ENCODE measurements at places on chromosomes 12 and 14.

GRCh38 chr12:82919388-82920054 is 232.8 kb downstream of the TMTC2 start:
- no peak for DNase-seq

DNA sequence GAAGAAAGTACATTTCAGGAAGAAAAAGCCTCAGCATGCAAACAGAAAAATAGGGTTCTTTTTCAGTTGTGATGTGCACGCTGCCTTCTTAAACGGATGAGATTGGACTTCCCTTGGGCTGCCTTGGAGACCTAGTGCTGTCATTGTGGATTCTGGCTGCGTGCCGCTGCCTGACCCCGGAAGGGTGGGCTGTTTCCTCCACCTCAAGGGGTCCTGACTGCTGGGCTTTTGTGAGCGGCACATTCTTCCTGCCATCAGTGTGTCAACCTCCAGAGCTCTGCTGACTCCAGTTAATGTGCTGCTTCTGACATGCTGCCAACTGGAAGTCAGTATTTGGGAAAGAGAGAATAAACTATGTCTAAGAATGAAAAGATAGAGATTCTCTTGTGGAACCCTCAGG is 25.1 kb downstream of the CCNK start:
- DNase-seq, result no peak

DNA sequence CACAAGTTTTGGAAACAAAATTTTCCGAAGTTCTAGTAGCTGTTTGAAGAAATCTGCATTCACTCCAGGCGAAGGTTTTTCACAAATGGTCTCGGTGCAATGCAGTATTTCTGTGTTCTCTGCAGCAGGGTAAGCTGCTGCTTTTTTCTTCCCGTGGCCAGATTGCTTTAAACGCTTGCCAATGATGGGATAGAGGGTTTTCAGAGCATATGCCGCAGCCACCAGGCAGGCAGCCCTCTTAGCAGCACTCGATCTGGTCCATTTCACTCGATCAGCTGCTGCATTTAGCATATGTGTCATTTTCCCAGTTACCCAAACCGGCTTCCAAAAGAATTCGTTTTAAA is 315 bp downstream of the ABCD2 start:
- no peak for DNase-seq

- no peak for DNase-seq
Observed at GRCh38 chr12:116933091-116933490, 22.3 kb downstream of the FBXW8 start.

GRCh38 chr12:124096109-124096508 is 123.1 kb downstream of the ZNF664 start:
- no peak for DNase-seq

GRCh38 chr12:98574110-98574509 is 19.4 kb upstream of the SLC25A3 start:
- no peak for DNase-seq

- DNase-seq, result no peak
Observed at GRCh38 chr12:25651931-25652330, 98.8 kb upstream of the LMNTD1 start.

DNA sequence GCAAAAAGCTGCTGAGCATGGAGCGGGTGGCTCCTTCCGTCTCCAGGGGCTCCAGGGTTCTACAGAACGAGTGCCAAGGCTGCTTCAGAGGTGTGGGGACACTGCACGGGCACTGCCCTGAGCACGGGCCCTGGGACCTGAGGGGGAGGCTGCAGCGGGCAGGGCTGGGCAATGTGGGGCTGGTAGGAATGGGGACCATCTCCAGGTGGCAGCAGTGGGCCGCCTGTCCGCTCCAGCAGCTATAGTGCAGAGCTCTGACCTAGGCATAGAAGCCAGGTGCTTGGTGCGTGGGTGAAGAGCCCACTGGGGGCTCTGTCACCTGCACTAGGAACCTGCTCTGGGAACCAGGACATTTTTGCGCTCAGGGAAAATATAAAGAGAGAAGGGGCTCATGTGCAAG is 22.3 kb downstream of the HDAC7 start:
- no peak for DNase-seq

DNA sequence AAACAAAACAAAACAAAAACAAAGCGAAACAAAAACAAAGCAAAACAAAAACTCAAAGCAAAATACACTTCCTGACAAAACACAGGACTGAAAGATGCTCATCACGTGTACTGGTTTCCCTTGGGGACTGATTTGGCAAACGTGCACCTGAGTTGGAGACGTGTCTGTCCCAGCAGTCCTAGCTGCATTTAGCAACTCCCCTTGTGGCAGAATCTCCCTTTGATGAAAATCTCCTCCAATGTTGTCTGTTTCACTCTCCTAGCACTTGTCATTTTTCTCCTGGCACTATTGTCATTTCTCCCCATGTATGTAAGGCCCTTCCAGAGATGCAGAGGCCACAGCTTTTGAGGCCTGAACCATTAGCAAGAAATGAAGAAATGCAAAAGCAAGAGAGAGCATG is 6.8 kb upstream of the SLC24A4 start:
- no peak for DNase-seq

- no peak for DNase-seq
Observed at GRCh38 chr12:130615861-130616345, 100.2 kb downstream of the RIMBP2 start.

- no peak for DNase-seq
Observed at GRCh38 chr14:73810478-73811163, 41.0 kb upstream of the PTGR2 start.

DNA sequence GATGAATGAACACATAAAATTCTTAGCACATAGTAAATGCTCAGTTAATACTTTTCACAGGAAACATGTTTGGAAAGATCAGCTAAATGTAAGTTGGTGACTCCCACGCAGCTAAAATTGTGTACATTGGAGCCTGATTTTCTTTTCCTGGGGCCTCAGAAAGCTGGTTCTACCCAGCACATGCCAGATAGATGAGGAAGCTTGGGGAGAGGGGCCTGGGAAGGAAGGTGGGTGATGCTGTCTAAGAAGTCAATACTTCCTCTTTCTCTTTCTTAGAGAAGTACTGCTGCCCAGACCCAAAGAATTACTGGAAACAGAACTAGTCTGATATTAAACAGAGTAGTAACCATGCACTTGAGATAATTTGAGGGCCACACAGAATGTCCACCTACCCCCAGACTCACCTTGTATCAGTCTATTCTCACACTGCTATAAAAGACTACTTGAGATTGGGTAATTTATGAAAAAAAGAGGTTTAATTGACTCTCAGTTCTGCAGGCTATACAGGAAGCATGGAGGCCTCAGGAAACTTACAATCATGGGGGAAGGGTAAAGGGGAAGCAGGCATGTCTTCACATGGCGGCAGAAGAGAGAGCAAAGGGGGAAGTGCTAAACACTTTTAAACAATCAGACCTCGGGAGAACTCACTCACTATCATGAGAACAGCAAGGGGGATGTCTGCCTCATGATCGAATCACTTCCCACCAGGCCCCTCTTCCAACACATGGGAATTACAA is 123.3 kb upstream of the MED13L start:
- no peak for DNase-seq

GRCh38 chr14:38762426-38762825 is 340.6 kb downstream of the SEC23A start:
- peak; percentile 18 for DNase-seq

- no peak for DNase-seq
Observed at GRCh38 chr14:33931461-33931860, 19.4 kb downstream of the EGLN3 start.

DNA sequence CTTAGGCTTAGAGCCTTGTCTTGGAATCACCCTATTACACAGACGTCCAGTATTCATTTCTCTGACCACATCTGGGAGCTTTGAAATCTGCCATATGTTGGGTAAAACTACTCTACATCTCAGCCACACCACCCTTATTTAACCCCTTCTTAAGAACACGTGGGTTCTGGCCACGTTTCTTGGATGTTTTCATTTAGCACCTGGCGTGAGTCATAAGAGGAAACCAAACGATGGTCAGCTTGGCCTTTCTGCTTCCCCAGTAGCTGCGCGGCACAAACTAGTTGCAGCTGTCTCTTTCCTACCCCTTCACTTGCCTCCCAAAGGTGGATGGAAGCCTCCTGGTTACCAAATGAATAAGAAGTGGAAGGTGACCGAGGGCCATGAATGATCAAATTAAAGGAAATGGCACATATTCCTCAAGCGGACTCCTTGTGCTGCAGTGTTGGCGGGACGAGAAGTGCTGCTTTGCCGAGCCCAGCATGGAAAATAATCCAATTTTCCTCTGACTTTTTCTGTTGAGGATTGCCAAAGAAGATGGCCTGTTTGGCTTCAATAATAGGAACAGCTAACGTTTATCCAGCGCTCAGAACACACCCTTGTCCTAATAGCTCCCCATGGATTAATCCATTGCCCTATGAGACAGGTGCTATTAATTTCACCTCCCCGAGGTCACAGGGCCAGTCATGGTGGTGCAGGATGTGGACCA is 154.1 kb downstream of the ZNF664 start:
- no peak for DNase-seq

GRCh38 chr12:11695321-11695720 is 45.8 kb downstream of the ETV6 start:
- DNase-seq, result peak; percentile 56

DNA sequence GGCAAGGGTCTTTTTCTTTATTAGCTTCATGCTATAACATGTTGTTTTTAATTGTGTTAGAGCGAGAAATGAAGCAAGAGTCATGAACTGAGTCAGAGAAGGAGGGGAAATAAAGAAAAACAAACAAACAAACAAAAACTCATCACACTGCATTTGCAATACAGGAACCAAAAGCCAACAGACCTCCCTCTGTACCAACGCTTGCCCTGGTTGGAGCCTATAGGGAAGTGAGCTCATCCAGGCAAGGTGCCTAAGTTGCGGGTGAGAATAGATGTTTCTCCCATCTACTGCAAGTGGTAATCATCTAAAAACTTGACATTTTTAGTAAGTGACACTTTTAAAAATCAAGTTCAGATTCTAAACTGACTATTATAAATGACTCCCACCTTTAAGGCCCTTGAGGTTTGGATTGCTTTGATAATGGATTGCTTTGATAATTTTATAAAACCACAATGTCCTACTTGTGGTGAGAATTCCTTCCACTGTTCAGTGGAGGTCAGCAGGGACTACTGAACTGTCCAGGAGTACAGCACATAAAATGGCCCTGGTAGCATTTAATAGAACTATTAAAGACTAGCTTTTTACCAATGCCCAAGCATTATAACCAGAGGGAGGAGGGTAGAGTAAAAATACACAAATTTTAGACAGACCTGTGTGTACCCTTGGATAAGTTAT is 31.3 kb downstream of the SLC38A1 start:
- no peak for DNase-seq

GRCh38 chr12:2068653-2069052 is 15.9 kb downstream of the CACNA1C start:
- DNase-seq, result no peak

DNA sequence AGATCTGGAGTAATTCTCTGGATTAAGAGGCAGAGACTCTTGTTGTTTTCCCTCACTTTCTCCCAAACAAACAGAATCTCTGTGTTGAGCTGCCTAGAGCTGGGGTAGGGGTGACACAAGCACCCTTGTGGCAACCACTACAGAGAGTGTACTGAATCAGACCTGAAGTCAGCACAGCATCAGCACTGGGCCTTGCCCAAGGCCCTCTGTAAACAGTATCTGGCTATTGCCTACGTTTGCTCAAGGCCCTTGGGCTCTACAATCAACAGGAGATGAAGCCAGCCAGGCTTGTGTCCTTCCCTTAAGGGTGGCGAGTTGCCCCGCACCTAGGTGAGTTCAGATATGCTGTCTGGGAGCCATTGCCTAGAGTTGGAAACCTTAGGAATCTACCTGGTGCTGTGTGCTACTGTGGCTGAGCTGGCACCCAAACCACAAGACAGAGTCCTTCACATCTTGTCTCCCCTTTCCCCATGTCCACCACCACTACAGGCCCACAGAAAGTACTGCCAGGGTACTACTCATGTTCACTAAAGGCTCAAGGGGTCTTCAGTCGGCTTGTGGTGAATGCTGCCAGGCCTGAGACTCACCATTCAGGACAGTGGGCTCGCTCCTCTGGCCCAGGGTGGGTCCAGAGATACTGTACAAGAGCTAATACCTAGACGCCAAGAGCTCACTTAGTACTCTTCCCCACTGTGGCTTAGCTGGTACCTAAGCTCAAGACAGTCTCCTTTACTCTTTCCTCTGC is 206.8 kb downstream of the SYNE2 start:
- DNase-seq, result no peak

GRCh38 chr12:15200641-15201040 is 20.6 kb downstream of the RERG start:
- no peak for DNase-seq

GRCh38 chr14:65729566-65729965 is 317.0 kb downstream of the FUT8 start:
- no peak for DNase-seq

DNA sequence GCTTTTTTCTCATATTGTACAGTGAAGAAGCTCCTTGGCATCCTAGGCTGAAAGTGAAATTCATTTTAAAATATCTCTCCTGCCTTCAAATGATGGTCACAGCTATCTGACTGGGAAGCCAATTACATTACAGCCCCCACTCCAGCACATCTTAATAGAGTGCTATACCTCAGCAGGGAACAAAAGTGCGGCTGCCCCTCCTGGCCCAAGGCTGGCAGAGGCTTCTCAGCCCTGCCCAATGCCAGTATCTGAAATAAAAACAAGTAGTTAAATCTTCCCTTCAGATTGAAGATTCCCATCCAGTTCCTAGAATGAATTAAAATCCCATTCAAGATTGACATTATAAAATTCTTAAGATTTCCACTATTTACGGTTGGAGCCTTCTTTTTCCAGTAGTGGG is 54.9 kb upstream of the GNG2 start:
- DNase-seq, result no peak

GRCh38 chr12:132281038-132281437 is 48.4 kb downstream of the GALNT9 start:
- no peak for DNase-seq

- no peak for DNase-seq
Observed at GRCh38 chr14:52457411-52457810, 94.9 kb downstream of the TXNDC16 start.

- peak; percentile 55 for DNase-seq
Observed at GRCh38 chr12:779745-780734, 27.7 kb downstream of the WNK1 start.

GRCh38 chr12:57888409-57889157 is 42.1 kb upstream of the CTDSP2 start:
- no peak for DNase-seq

GRCh38 chr14:61332658-61333029 is 11.3 kb downstream of the PRKCH start:
- DNase-seq, result no peak

DNA sequence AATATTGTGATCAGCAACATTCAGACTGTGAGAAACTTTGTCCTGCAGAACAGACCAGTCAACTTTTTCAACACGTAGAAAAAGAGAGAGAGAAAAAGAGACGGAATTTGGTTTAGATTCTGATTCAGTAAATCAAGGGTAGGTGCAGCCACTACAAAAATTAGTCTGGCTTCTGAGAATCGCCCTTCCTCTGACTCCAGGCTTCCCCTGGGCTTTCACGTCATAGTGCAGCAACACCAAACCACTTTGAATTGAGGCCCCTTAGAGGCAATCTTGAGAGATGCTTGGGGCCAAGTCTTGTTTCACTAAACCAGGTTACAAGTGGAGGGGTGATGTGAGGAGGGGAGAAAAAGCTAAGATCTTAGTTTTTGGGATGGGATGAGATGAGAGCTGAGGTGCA is 37.5 kb upstream of the PTGR2 start:
- DNase-seq, result no peak

GRCh38 chr14:95265106-95266094 is 54.3 kb downstream of the CLMN start:
- DNase-seq, result peak; percentile 24

- no peak for DNase-seq
Observed at GRCh38 chr12:89844539-89844938, 135.9 kb upstream of the ATP2B1 start.
